ENCODE measurements at places on chromosomes 2 and 18. TPM values are rescaled to one million over a fixed set of nuclear protein-coding genes. Genes with fewer than 3 reads are reported as not detected.

- DNase-seq, result no peak
Measured at GRCh38 chr2:43420389-43420801, 175.4 kb downstream of the THADA start.

PUS10 gene
- total RNA-seq, result 5.9 TPM

DNA sequence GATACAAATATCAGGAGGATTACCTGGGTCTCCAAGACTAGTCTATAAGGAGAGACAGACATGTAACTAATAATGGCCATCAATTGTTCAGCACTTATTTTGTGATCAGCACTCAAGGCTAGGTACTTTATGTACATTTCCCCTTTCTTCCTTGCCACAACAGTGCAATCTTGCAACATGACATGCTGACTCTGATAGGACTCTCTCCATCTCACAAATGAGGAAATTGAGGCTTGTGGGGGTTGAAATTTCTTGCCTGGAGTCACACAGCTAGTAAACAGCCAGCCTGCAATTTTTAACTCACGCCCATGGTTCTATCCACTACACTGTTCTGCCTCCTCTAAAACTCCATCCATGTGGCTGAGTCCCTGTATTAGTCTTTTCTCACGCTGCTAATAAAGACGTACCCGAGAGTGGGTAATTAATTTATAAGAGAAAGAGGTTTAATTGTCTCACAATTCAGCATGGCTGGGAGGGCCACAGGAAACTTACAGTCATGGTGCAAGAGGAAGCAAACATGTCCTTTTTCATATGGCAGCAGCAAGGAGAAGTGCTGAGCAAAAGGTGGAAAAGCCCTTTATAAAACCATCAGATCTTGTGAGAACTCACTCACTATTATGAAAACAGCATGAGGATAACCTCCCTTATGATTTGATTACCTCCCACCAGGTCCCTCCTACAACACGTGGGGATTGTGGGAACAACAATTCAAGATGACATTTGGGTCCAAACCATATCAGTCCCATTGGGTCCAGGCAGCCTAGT lies 302.4 kb downstream of the PLCL1 start:
- DNase-seq, result no peak

- no peak for DNase-seq
Measured at GRCh38 chr2:69017835-69018234, 4.9 kb downstream of the ANTXR1 start.

IRS1 gene
- total RNA-seq, result 3.8 TPM

DNA sequence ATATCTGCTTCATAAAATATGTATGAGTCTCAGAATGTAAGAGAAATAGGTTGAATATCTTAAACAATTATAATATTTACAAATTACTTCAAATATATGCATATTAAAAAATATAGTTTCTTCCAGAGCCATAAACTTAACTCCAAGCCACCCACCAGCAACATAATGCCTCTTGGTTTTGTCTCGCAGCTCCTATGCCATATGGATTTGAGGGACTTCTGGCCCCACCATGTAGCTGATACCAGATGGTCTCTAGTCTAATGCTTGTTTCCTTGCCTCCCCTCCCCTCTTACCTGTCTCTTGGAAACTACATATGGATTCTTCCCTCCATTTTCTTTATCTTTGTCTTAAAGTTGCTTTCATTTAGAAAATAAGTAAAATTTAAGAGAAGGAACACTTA lies 114.3 kb downstream of the GCA start:
- no peak for DNase-seq

DNA sequence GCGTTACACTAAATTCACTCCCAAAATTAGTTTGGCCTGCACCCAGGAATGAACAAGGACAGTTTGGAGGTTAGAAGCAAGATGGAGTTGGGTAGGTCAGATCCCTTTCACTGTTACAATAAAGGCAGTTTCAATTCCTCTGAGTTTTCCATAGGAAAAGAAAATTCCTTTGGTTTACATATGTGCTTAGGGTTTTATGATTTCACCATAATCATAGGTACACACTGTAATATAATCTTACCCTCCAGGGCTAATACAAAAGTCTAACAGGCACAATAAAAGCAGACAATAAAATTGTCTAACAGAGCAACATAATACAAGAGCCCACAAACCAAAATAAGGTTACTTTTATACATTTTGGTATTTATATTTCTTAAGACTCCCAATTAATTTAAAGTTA lies 391.5 kb upstream of the KCNJ3 start:
- DNase-seq, result no peak

DNA sequence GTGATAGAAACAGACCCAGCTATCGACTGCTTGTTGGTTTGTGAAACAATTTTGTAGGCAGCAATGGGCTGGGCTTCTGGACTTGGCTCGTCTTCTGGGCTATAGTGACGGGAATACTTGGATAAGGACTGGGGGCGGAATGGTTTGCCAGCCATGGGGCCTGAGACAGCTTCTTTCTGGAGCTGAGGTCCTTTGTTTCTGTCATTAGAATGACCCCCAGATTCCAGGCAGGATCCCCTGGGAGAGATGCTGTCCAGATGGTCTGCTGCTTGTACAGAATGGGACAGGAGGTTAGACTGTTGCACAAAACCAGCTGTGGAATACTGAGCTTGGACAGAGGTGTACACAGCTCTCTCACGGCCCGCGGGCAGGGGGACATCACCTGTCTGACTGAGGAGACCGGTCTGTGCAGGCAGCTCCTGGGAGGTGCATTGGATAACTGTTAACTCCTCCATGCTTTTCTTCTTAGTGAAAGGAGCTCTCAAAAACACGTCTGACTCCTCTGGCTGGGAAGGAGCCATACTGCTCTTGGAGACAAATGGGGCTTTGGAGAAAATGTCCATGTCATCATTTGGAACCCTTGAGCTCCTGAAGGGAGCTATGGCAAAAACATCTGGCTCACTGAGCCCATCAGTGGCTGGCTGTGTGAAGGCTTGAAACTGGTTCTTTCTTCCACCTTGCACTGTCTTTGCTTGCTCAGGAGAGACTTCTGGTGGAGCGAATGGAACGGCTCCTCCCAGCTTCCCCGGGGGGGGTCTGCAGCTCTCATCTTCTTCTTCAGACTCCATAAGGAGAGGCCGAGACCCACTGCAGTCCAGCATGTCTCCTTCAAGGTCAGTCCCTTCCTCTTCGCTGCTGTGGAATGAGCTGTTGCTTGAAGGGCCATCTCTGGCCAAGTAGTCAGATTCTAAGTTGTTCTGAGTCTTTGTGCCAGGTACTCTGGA lies 28.6 kb upstream of the NFU1 start:
- DNase-seq, result no peak

CLHC1 gene
- 9.0 TPM for total RNA-seq

DNA sequence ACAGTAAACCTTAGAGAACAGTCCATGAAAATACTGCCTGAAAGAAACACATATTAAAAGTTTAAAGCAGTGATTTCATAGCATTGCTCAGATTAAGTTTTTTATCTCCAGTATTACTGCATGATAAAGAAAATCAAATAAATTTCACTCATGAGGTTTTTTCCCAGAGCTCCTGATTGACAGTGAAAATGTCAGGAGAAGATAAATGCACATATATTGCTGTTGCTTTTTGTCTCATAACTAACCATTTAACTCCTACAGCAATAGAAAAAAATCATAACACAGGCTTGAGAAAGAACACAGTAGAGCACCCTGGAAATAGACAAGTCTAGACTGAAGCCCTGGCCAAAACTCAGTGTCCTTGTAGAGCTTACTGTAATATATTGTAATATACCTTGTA lies 391.0 kb downstream of the TMX3 start:
- no peak for DNase-seq

Measured in activated T-helper 1 cell treated with anti-CD3 and anti-CD28 coated beads, Interleukin-12 subunit alpha, Interleukin-12 subunit beta, Interleukin-2, Interleukin-4 antibody, amounts not matched to agents 30 ng/mL and 10 ng/mL and 1 ng/mL, durations not matched to agents 14 hours and 24 hours and 36 hours (primary cell).